Activated gamma-delta T cell (primary cell): ENCODE measurements at places on chromosomes 7 and 10.

GRCh38 chr7:28174901-28175661 is 5.5 kb downstream of the JAZF1 start:
- no peak for DNase-seq

- no peak for DNase-seq
Observed at GRCh38 chr10:78543749-78544362, 510.2 kb downstream of the RPS24 start.

DNA sequence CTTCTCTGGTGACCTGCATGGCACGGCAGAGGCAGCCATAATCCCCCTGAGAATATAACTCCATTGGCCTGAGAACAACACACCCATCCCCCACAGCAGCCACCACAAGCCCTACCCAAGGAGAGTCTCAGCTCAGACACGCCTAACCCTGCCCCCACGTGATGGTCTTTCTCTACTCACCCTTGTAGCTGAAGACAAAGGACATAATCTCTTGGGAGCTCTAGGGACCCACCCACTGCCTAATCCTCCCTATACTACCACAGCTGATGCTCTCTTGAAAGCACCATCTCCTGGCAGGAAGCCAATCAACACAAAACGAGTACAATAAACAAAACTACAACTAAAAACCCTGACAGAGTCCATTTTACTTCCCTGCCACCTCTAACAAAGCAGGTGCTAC is 30.7 kb upstream of the HPSE2 start:
- DNase-seq = no peak

DNA sequence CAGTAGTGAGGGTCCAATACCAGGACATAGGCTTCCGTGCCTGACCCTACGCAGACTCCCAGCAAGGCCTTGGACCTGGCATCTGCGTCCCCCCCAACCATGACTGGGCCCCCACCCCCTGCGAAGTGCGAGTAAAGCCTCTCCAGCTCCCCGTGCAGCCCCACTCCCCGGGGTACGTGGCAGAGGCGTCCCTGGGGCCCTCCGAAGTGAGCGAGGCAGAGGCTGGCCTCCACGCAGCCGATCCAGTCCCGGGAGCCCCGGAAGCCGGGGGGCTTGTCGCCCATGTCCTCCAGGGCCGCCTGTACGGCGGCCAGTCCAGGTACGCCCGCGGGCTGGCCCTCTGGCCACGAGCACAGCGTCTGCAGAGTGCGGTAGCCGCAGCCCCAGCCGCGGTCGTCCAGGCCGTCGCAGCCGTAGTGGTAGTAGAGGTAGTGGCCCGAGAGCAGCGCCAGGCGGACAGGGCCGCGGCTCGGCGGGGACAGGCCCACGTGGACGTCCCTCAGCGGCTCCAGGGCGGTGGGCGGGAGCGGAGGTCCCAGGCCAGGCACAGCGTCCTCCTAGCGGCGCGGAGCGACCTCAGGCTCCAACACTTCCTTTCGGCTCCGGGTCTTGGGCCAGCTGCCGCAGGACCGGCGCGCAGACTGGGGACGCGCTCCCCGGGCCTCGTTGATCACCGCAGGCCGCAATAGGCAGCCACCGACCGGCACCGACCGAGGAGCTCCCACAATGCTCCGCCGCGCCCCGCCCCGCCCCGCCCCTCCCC is at the start of gene UFSP1:
Gene UFSP1, minus strand, starts transcription at position 728 of the 763 bp plus-strand sequence. Its CDS starts 444 bp downstream, at position 284.
- DNase-seq = no peak

- DNase-seq = no peak
Observed at GRCh38 chr7:6630007-6630849, 6.9 kb upstream of the ZNF316 start.

- DNase-seq = no peak
Observed at GRCh38 chr7:155448632-155449007, 9.3 kb upstream of the EN2 start.

DNA sequence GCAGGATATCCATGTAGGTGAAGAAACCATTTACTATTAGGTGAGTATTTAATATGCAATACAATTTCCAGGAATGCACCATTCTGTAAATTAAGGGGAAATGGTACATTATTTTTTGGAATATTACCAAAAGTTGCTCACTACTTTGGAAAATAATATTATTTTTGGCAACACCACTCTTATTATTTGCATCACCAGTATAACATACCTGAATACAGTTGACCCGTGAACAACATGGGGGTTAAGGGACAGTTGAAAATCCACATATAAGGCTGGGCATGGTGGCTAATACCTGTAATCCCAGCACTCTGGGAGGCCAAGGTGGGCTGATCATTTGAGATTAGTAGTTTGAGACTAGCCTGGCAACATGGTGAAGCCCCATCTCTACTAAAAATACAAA is 21.2 kb upstream of the FHIP2A start:
- DNase-seq = no peak

DNA sequence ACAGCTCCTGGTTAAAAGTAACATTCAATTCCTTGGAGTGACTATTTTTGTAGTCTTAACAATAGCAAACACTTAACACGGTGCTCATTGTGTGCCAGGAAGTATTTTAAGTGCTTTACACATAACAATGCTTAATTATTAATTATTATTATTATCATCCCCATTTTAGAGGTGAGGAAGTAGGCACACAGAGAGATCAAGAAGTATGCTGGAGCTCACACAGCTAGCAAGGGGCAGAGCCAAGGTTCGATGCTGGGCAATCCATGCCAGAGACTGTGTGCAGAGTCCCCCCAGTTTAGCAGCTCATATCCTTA is 48.2 kb upstream of the SMNDC1 start:
- no peak for DNase-seq

GRCh38 chr10:93680412-93681047 is 21.9 kb downstream of the FRA10AC1 start:
- no peak for DNase-seq

DNA sequence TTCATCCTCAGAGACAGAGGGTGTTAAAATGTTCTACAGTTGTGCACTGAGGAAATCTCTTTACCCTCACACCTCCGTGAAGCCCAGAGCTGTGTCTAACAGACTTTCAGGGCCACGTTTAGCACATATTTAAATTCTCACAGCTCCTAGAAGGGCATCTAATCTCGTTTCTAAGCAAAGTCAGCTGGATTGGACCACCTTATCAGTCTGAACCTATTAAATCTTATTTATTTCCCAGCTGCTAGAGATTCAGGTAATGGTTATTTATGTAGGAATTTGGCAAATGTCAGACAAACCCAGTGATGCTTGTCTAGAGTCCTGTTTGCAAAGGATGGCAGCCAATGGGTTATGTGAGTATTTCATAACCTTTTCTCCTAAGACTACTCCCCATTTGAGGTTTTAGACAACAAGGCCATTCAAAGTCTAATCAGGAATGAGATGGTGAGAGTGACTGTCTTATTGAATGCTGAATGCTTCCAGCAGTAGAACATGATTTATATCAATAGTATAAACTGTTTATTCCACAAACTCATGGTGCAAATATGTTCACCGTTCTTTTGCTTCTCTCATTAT is 54.8 kb upstream of the EXOC4 start:
- no peak for DNase-seq

DNA sequence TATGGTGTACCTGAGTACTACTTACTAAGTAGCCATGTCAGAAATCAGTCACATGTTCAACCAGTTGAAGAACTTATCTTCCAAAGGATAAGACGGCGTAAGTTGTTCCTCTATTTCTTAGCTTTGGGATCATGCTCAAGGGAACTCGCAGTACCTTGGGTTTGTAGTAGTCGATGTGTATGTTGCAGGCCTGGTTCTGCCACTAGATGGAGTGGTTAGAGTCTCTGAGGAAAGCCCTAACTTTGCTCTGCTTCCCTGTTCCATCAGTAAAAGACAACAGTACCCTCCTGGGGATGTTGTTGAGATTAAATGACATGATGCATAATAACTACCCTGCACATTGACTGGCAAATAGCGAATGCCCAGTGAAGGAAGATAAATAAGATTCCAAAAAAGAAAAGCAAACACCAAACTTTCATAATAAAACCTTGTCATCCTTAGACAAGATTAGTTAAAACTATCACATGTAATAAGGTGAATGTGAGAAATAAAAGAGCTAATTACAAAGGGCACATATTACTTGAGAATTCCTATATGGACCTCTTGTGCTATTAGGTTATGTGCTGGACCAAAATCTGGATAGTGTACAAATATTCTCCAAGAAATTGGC is 165.9 kb downstream of the ABCA13 start:
- no peak for DNase-seq

DNA sequence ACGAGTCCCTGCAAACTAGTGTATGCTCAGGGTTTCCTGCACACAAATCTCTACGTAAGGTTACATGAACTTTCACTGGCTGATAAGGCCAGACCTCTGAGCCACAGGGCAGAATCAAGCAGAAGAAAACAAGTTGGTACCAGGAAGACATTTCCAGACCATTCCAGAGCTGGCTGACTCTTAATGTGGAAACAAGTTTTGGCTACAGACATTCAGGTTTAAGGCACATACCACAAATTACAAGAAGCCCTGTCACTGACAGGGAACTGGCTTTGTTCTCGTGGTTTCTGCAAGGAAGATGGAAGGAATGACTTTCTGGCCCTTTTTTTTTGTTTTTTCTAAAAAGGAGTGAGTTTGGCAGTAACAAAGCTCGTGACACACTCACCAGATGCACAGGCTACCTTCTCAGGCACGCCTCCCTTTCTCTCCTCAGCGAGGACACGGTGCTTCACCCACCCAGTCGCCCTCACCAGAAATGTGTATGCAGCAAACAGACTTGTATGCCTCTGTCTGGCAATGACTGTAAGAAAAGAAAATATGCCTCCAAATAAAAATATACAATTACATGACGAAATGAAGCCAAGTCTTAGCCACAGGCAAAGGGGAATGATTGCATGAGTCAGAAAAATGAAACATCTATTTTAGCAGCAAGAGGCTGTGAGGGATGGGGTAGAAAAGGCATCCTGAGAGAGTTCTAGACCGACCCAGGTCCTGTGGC is 22.6 kb downstream of the PLAC9 start:
- DNase-seq = no peak

DNA sequence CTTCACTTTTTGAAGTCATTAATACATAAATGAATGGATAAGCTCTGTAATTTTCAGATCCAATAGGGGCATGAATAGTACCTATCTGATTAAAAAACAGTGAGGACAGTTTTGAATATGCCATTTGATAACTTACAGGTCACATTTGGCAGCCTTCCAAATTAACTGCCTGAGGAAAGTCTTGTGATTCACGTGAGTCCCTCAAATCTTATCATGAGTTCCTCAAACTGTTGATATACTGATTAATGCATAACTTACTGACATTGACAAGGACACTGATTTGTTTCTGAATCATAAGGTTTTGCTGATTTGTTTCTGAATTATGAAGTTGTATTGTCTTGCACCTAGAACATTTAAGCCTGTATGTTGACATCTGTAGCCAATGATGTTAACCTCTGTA is 55.1 kb downstream of the ANKMY2 start:
- no peak for DNase-seq

GRCh38 chr7:12801107-12801506 is 113.7 kb downstream of the ARL4A start:
- DNase-seq = no peak

DNA sequence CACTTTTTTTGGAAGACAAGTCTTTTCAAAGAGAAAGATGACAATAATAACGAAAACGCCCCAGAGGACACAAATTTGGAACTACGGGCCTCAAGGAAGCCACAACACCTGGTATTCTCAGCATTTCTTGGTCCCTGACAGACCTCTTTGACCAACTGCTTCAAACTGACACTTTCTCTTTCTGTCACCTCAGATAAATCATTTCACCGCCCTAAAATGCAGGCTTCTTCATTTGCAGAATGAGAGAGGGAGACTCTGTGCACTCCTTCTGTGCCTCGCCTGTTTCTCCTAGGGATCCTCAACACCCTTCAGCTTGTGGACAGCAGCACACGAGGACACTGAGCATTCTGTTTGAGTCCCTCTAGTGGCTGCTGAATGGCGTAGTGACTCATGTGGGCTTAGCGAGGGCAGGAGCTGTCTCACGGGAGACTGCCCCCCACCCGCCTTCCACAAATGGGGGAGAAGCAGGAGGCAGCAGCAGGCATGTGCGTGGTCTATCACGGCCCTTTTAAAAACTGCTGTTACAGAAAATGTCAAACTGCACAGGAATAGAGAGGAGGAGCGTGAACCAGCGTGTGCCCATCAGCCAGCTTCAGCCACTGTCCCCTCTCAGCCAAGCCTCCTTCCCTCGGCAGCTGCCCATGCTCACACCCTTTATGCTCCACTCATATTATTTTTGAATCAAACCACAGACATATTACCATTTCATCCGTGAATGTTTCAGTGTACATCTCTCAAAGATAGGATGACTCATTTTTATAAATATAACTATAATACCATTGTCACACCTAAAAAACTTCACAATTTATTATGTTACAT is 41.4 kb downstream of the GSDME start:
- DNase-seq = no peak

- DNase-seq = no peak
Observed at GRCh38 chr7:36210291-36210922, 57.4 kb downstream of the EEPD1 start.

GRCh38 chr10:17122052-17122451 is 7.6 kb downstream of the CUBN start:
- DNase-seq = no peak

DNA sequence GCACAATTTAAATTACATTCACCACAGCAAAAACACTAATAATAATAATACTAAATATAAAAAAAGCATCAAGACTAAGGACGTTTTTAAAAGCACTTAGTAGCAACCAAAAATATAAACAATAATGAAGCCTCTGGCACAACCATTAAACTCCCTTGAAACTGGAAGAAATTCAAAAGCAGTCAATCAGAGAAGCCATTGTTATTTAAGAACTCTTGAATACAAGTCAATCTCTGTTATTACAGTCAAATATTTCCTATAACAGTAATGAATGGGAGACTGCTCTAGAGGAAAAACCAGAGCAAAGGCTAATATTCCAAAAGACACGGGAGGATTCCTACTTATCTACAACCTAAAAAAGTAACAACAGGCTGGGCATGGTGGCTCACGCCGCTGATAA is 164.2 kb downstream of the KMT2E start:
- no peak for DNase-seq

DNA sequence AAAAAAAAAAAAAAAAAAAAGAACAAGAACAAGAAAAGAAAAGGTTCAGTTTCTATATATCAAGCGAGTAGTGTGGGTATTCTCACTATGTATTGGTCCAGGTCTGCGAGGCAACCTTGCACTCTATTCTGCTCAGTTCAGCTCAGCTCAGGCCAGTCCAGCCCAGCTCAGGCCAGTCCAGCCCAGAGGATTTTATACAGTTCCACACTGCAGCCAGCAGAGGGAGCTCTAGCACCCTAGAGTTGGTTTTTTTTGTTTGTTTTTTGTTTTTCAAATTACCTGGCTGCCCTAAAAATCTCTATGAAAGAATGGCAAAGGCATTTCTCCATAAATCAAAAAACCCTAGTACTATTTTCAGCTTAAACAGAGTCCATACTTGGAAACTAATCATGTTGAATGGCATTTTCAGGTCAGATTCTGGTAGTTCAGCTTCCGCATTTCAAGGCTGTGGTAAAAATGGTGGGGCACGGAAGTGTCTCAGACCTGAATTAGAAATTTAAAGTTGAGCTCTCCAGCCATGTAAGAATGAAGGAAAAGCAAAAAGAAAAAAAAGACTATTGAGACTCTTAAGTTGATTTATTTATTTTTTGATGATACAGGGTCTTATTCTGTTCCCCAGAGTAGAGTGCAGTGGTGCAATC is 55.2 kb upstream of the GSDME start:
- DNase-seq = no peak

- no peak for DNase-seq
Observed at GRCh38 chr7:137454767-137455166, 111.2 kb upstream of the PTN start.

- DNase-seq = no peak
Observed at GRCh38 chr7:127894588-127894987, 136.6 kb downstream of the LRRC4 start.
